ENCODE measurements at places on chromosomes 6 and 20.

DNA sequence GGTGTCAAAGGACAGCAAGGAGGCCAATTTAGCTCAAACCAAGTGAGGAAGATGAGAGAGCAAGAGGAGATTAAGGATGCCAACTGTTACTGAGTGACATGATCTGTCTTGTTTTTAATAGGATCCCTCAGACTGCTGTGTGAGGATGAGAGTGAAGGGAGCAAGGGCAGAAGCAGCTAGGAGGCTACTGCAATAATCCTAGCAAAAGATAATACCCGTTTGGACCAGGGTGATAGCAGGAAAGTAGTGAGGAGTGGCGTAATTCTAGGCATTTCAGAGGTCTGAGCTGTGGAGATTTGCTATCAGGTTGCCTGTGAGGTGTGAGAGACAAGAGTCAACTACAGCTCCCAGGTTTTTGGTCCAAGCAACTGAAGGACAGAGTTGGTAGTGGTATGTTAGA is 14.7 kb downstream of the UBE2V1 start:
- DNase-seq, result no peak

- DNase-seq, result no peak
Measured at GRCh38 chr6:131862476-131862875, 54.7 kb downstream of the ENPP1 start.

- no peak for DNase-seq
Measured at GRCh38 chr6:36826520-36827227, 12.6 kb downstream of the CPNE5 start.

- DNase-seq, result no peak
Measured at GRCh38 chr20:59771506-59772372, 161.7 kb downstream of the SYCP2 start.

DNA sequence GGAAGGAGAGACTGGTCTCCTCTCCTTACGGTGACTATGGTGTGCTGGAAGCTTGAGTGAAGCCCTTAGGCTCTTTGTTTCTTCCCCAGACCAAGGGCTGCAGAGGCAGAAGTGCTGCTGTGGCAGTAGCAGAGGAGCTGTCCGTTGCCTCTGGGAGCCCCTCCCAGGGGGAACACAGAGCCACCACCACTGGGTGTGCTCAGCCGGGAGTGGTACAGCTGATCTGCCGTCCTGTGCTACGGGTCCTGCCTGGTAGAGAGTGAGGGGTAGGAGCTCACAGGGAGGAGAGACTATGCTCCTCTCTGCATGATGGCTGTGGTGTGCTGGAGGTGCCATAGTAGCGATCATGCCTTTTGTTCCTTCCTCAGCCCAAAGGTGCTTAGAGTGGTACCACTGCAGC is 318.7 kb downstream of the DOK5 start:
- DNase-seq, result no peak

DNA sequence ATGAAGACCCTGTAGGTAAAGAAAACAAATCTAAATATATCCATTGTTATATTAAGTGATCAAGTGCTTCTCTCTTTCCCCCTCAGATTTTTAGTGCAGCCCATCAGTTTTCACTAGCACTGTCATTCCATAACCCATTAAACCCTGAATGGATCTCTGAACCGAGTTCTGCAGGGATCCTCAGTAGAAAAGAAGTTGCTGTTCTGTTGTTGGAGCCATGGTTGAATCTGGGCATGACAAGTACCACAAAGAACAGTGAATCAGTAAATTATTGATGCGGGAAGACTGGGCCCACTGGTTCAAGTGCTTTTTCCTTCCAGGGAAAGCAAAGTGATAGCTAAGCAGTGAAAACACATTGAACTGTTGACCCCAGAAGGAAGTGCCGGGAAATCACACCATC is 60.4 kb downstream of the LAMP5 start:
- no peak for DNase-seq

DNA sequence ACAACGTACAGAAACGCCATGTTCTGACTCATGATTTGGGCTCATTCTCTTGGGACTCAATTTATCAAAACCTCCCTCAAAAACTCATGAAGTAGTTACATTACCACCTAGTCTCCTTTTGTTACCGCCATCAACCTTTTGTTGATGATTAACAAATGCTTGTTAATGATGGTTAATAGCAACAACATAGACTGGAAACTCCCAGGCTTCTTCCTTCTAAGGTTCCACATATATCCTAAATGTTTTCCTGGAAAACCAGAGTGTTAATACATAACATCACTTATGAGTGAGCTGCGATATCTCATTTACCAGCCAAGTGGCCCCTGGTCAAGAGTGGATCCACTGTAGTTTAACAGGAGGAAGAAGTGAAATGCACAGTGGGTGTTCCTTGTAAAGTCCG is 176.3 kb downstream of the ERMARD start:
- no peak for DNase-seq

GRCh38 chr6:45678285-45678607 is 300.5 kb upstream of the SUPT3H start:
- DNase-seq, result no peak

GRCh38 chr20:51711426-51711825 is 56.8 kb downstream of the ATP9A start:
- no peak for DNase-seq

- DNase-seq, result no peak
Measured at GRCh38 chr6:131960371-131961133, 9.4 kb upstream of the CCN2 start.

DNA sequence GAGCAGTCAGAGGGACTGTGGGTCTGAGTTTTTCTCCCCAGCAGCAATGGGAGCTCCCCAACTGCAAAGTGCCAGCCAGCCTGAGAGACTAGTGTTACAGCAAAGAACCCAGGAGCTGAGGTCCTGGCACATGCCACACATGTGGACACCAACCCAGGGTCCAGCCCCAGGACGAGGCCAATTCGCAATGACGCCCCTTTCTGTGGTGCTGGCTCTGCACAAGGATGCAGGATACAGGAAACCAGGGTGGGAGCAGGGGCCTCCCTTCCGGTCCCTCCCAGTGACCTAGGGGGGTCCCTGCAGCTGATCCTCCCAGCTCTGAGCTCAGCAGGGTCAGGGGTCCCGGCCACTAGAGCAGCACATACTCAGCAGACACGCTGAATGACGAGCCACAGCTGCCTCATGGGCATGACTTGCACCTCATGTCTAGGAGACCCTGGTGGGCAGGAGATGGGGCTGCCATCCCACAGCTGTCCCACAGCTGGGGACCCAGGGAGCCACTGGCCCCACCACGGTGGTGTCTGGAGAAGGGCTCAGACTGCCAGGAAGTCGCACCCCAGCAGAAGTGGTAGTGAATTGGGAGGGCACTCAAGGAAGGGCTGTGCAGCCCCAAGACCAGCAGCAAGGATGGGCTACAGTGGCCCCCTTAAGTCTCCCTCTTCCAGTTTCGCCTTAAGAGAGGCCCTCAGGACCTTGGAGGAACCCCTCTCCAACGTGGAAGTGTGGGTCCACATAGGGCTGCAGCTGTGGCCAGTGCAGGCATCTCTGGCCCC is 3.6 kb downstream of the ARFRP1 start:
- no peak for DNase-seq

- no peak for DNase-seq
Measured at GRCh38 chr6:100986921-100987320, 105.8 kb upstream of the ASCC3 start.

GRCh38 chr20:47664068-47664437 is 121.2 kb downstream of the SULF2 start:
- DNase-seq, result no peak

All from stimulated activated CD8-positive, alpha-beta memory T cell treated with anti-CD3 and anti-CD28 coated beads, Interleukin-15, amount 100 ng/mL, for 24 hours (primary cell).